ENCODE measurements at places on chromosomes 3 and 15. TPM values are rescaled to one million over a fixed set of nuclear protein-coding genes. Genes with fewer than 3 reads are reported as not detected.
A peak's percentile ranks its signal among the peaks of the same experiment; 100 is the strongest.

DNA sequence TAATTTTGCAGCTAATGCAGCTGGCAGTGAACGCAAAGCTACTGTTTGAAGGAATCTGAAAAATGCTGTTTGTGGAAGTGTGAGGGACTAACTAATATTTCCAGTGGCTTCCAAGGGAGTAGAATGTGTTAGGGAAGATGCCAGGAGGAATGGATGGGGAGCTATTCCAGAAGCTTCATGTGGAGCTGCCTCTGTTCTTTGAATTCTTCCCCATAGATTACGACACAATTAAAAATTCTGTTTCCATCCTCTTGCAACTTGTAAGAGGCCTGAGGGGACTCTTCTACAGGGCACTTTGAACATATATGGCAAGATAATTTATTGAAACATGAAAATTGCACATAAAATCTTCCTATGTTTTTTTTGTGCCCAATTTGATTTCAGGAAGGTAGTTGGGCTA lies 74.3 kb upstream of the CTXND1 start:
- H3K27me3 ChIP-seq, result peaks cover 12% of the 10 kb centered on the region
- no peaks in the 10 kb centered on the region for H3K4me1 ChIP-seq
- H3K4me3 ChIP-seq, result no peak overlapping the region
- H3K27ac ChIP-seq, result no peak overlapping the region
- DNase-seq, result no peak
- H3K36me3 ChIP-seq, result no peaks in the 10 kb centered on the region

DNA sequence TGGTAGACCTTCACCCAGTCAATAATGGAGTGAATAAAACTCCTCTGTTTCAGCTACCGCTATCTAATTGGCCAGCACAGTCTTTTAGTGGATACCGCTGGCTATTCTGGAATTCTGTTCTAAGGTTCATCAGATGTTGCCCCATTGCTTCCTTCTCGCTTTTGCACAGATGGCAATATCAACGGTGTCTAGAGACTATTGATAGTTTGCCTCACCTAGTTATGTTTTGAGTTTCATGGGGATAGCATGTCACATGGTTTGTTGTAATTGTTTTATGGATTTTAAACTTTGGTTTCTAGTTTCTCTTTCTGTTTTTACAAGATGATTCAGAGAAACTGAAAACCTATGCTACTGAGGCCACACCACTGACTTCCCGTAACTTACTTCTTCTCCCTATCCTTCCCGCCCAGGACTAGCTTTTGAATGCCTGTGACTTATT lies 2.0 kb downstream of the XRN1 start:
- no peaks in the 10 kb centered on the region for H3K27me3 ChIP-seq
- no peak for DNase-seq
- peak overlapping the region; percentile 88 for H3K4me3 ChIP-seq
- H3K4me1 ChIP-seq, result peaks cover 65% of the 10 kb centered on the region
- no peak overlapping the region for H3K27ac ChIP-seq
- no peaks in the 10 kb centered on the region for H3K36me3 ChIP-seq

The ECE2 gene
- not detected for total RNA-seq

DNA sequence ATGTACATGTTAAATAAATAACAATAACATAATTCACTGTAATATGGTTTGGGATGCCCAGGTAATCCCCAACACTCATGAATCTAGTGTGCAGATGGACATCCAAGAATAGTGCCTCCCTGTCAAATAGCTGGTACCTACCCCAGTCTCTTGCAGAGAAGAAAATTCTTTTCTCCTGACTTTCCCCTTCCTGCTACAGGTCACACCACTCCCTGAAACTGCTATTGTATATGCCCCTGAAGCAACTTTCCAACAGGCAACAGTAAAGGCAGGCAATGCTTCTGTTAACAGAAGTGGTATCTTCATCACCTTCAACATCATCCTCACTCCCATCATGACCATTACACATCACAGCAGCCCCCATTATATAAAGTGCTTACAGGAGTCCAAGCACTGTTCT lies 431.6 kb downstream of the MAGI1 start:
- no peak overlapping the region for H3K4me3 ChIP-seq
- no peak overlapping the region for H3K27ac ChIP-seq
- no peak for DNase-seq
- H3K36me3 ChIP-seq, result no peaks in the 10 kb centered on the region

All from left ventricle myocardium inferior (tissue), 1 donor.